ENCODE measurements at places on chromosomes 2 and 18. TPM values are rescaled to one million over a fixed set of nuclear protein-coding genes. Genes with fewer than 3 reads are reported as not detected.
A peak's percentile ranks its signal among the peaks of the same experiment; 100 is the strongest.

- no peak overlapping the region for H3K27ac ChIP-seq
- no peaks in the 10 kb centered on the region for H3K4me1 ChIP-seq
- H3K36me3 ChIP-seq, result no peaks in the 10 kb centered on the region
- peak overlapping the region; percentile 15 for H3K4me3 ChIP-seq
- H3K27me3 ChIP-seq, result no peaks in the 10 kb centered on the region
- DNase-seq, result no peak
Observed at GRCh38 chr2:59314031-59314766, 1073.1 kb upstream of the FANCL start.

DNA sequence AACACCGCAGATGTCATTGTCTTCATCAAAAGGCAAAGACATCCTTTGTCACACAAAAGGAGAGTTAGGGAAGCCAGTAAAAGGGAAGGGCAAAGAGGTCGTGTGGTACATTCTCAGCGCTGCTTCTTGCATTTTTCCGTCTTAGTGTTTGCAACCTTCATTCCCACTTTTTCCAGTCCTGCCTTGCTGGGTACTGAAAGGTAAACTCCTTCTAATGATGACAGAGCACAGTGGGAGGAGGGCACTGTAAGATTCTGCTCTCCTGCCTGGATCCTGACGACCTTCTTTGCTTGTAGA is 424.3 kb upstream of the MEX3C start:
- no peak for DNase-seq
- no peak overlapping the region for H3K4me3 ChIP-seq
- H3K4me1 ChIP-seq, result no peaks in the 10 kb centered on the region
- H3K36me3 ChIP-seq, result no peaks in the 10 kb centered on the region
- no peak overlapping the region for H3K27ac ChIP-seq

DNA sequence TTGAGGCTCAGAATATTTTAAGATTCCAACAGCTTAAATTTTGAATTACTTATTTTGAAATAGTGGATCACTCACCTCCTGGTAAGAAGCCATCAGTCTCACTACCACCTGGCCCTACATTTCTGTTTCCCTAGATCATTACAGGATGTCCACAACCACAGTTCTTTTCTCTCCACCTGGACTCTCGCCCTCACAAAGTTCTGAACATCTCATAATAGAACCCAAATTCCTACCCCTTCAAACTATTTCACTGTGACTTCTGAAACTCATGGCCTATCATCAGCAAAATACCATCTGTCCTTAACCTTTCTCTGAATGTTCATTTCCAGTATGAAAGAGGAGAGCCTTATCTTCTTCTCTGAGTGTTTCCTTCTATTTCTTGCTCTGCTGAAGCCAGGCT is 299.2 kb upstream of the MGAT5 start:
- H3K27me3 ChIP-seq, result no peaks in the 10 kb centered on the region
- H3K4me1 ChIP-seq, result no peaks in the 10 kb centered on the region
- no peak overlapping the region for H3K4me3 ChIP-seq
- H3K36me3 ChIP-seq, result no peaks in the 10 kb centered on the region
- H3K27ac ChIP-seq, result no peak overlapping the region

- DNase-seq, result peak; percentile 5
- no peaks in the 10 kb centered on the region for H3K4me1 ChIP-seq
- H3K36me3 ChIP-seq, result no peaks in the 10 kb centered on the region
- no peak overlapping the region for H3K4me3 ChIP-seq
Observed at GRCh38 chr2:41698678-41699422, 349.0 kb upstream of the PKDCC start.

- no peak overlapping the region for H3K27ac ChIP-seq
- H3K36me3 ChIP-seq, result no peaks in the 10 kb centered on the region
- DNase-seq, result no peak
- H3K27me3 ChIP-seq, result no peaks in the 10 kb centered on the region
Observed at GRCh38 chr18:23145621-23146020, 10.3 kb downstream of the CABLES1 start.

GRCh38 chr2:102107741-102108070 is 34.8 kb upstream of the IL1R1 start:
- no peak overlapping the region for H3K4me3 ChIP-seq
- no peaks in the 10 kb centered on the region for H3K36me3 ChIP-seq
- peaks cover 9% of the 10 kb centered on the region for H3K4me1 ChIP-seq
- H3K27ac ChIP-seq, result no peak overlapping the region

GRCh38 chr2:37191253-37191652 is 2.8 kb upstream of the SULT6B1 start:
- no peak for DNase-seq
- peaks cover 6% of the 10 kb centered on the region for H3K4me1 ChIP-seq
- H3K36me3 ChIP-seq, result no peaks in the 10 kb centered on the region
- no peaks in the 10 kb centered on the region for H3K27me3 ChIP-seq
- no peak overlapping the region for H3K27ac ChIP-seq

GRCh38 chr2:200121931-200122330 is 166.5 kb downstream of the MAIP1 start:
- H3K36me3 ChIP-seq, result no peaks in the 10 kb centered on the region
- peaks cover 6% of the 10 kb centered on the region for H3K27me3 ChIP-seq

DNA sequence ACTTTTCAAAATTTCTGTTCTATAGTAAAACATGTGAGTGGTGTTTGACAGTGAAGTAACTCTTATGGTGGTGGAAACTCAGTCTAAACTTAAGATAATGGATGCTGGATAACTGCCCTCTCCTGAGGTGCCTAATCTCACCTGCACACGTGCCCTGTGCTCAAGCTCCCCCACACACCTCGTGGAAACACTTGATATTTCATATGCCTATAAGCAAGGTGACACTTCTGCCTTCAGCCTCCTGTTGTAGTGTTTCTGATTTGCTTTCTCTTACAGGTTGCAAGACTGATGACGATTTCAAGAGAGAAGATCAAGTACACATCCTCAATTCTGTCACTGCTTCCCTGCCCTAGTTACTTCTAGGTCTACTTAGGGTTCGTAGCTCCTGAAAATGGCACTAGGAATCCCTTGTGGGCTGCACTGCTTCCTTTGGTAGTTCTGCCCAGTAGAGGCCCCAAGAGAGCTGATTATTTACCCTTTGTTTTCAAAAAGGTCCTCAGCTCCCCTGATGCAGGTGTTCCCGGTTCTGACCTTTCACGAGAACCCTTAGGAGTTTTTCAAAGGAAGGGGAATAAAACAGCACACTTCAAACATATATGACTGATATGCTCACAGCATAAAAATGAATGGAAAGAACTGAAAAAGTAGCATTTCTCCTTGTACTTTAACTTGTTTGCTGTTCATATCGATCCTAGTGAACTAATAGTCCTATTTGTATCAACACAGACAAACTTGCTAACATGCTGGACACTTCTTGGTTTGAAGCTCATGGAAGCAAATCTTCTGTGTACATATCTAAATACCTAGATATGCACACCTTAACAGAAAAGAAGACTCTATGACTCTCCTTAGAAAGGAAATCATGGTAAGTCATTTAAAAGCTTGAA is 6.7 kb downstream of the CAVIN2 start:
- no peak for DNase-seq
- no peak overlapping the region for H3K27ac ChIP-seq
- peaks cover 4% of the 10 kb centered on the region for H3K27me3 ChIP-seq
- H3K4me1 ChIP-seq, result no peaks in the 10 kb centered on the region
- no peak overlapping the region for H3K4me3 ChIP-seq

DNA sequence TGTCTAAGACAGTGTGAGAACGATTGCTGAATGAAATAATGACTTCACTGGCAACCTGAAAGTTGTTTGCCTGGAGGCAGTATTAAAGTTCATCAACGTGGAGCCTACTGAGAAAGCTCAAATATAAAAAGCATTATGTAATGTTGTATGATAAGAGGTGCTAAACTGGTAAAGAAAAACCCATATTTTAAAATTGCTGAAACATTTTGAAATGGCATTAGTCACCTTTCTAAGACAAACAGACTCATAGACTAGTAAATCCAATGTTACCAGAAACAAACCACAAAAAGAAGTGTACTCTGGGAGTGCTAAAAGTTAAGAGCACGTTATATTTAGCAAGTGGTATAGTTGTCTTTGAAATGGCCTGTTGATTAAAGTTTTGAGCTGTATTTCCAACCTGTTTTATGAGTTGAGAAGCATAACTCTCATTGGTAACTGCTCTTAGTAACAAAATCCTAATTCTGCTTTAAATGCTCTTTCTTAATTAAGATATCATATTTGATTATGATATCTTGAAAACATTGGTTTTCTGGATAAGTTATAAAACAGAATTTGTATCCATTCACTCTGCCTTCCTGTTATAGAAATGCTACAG is 62.7 kb downstream of the CYP1B1 start:
- no peak overlapping the region for H3K4me3 ChIP-seq
- no peaks in the 10 kb centered on the region for H3K27me3 ChIP-seq
- DNase-seq, result no peak
- no peaks in the 10 kb centered on the region for H3K36me3 ChIP-seq
- H3K27ac ChIP-seq, result no peak overlapping the region
- H3K4me1 ChIP-seq, result no peaks in the 10 kb centered on the region

DNA sequence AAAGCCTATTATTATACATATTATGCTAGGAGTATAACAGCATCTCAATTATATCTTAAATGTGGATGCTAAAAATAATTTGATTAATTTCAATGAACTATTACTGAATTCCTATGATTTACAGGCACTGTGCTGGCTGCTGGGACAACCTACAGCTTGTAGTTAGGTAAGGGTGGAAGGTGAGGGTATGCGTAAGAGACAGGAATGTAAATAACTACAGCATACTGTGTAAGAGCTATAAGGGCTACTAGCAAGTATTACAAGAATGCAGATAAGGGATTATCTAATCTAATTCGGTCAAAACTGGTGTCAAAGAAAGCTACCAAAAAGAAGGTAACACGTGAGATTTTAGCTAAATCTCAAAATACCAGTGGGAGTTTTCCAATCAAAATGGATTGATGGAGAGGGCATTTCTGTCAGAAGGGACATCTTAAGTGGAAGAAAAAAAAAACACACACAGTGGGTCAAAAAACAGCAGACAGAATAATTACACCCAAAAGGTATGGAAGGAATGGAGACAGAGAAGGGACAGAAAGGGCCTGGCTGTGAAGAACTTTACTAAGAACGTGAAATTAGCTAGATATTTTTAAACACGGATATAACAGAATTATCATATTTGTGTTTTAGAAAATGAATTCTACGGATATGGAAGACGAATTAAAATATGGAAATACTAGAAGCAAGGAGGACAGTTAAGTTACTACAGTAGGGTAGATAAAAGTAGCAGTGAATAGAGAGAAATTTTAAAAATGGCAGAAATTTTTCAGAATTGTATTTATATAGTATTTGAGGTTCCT is 47.1 kb downstream of the STRN start:
- H3K4me3 ChIP-seq, result no peak overlapping the region
- no peaks in the 10 kb centered on the region for H3K36me3 ChIP-seq
- no peak for DNase-seq

GRCh38 chr2:145741636-145742035 is 1221.7 kb upstream of the ZEB2 start:
- DNase-seq, result no peak
- no peaks in the 10 kb centered on the region for H3K36me3 ChIP-seq

DNA sequence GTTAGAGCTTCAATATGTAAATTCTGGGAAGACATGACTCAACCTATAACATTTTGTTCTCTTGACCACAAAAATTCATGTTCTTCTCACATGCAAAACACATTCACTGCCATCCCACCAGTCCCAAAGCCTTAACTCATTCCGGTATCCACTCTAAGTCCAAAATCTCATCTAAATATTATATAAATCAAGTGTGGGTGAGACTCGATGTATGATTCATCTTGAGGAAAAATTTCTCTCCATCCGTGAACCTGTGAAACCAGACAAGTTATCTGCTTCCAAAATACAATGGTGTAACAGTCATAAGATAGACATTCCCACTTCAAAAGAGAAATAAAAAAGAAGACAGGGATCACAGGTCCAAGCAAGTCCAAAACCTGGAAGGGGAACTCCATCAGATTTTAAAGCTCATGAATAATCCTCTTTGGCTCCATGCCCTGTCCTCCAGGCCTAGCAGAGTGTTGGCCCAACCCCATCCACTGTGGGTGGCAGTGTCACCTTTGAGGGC is 101.3 kb downstream of the RAD51AP2 start:
- H3K4me3 ChIP-seq, result no peak overlapping the region
- no peaks in the 10 kb centered on the region for H3K4me1 ChIP-seq
- no peak overlapping the region for H3K27ac ChIP-seq
- H3K27me3 ChIP-seq, result no peaks in the 10 kb centered on the region
- H3K36me3 ChIP-seq, result no peaks in the 10 kb centered on the region

Gene RAB27B
- 3.3 TPM for total RNA-seq

Gene FBXO36
- 0.89 TPM for total RNA-seq

Gene LYG2
- not detected for total RNA-seq

Gene EFHD1
- 2.3 TPM for total RNA-seq

Gene FAM161A
- total RNA-seq, result 4.1 TPM

Gene RNU2-63P
- total RNA-seq, result 4.0 TPM

Gene ALLC
- not detected for total RNA-seq

Gene DES
- total RNA-seq, result 0.98 TPM

Gene CCL20
- total RNA-seq, result 1.8 TPM
